ENCODE measurements at places on chromosomes 3 and 15.

- DNase-seq: no peak
Observed at GRCh38 chr15:87871731-87872320, 384.7 kb downstream of the NTRK3 start.

DNA sequence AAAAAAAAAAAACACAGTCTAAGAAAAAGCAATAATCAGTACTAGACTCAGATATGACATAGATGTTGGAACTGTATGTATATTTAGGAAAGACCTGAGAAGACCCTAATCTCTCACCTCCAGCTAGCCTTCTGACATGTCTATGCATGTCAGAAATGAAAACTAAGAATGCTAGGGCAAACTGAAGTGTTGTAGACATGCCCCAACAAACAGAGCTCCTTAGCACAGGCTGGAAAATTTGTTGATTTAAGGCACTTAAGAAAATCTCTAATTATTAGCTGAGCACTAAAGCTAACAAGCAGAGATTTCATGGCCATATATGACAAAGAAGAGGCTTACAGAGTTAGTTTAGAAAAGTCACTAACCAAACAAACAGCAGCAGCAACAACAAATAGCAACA, 45.5 kb upstream of the PRSS50 start:
- DNase-seq: no peak

- no peak for DNase-seq
Observed at GRCh38 chr15:25727116-25727515, 136.0 kb downstream of the ATP10A start.

- DNase-seq: no peak
Observed at GRCh38 chr3:112747624-112748023, 99.0 kb downstream of the CD200R1L start.

DNA sequence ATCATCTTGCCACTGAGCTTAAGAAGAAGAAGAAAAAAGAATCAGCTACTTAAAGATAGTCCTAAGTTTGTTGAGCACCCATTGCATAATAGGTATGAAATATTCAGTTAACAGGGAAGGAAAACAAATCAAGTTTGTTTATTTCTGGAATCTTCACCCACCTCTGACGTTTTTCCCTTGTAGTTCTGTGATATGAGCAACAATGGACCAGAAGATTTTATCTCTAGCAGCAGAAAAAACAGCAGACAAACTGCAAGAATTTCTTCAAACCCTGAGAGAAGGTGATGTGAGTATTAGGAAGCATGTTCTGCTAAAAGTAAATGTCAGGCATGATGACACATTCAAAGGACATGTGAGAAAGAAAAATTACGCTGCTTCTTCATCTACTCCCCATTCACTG, 3.7 kb downstream of the FANCI start:
- DNase-seq: no peak

DNA sequence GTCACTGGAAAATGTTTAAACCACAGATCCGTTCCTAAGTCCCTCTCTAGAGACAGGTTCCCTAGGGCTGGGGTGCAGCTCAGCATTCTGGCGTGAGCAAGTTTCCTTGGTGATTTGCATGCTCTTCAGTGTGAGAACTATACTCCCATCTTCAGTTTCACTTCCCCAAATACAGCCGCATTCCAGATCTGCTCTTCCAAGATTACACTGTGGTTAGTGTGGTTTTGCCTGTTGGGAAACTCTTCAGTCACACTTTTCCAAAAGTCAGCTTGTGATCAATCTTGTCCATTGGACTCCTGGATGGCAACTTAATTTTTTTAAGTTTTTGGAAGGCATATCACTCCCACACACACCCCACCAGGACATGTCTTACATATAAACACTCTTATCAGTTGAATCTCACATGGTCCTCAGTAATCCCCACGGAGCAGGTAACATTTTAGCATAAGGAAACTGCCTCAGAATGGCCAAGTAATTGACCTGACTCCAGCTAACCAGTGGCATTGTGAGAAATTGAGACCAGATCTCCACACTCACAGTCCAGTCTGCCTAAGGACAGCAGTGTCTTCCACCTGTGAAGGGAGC, 33.5 kb upstream of the PTPN23 start:
- no peak for DNase-seq

DNA sequence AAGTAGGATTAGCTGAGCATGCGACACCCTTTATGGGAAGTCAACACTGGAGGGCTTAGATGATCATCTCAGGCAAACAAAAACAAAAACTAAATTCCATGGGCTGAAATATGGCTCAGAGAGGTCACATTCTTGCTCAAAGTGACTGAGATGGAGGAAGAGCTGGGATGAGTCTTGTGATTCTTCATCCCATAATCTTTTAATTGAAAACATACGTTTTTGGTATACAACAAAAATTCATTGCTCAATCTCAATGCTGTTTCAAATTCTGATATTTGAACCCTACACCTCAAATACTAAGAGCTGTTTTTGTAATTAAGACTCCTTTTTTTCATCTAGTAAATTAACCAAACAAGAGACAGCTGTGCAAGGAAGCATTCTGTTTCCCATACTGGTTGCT, 257.0 kb downstream of the NR1D2 start:
- DNase-seq: no peak

GRCh38 chr3:34212656-34213055, 414.2 kb downstream of the PDCD6IP start:
- DNase-seq: no peak

GRCh38 chr3:50251220-50251619, 15.2 kb downstream of the GNAI2 start:
- DNase-seq: no peak

- DNase-seq: no peak
Observed at GRCh38 chr3:114874522-114874971, 272.5 kb downstream of the ZBTB20 start.

Data from NCI-H526 (cell line).